ENCODE measurements at places on chromosomes 4 and X.

DNA sequence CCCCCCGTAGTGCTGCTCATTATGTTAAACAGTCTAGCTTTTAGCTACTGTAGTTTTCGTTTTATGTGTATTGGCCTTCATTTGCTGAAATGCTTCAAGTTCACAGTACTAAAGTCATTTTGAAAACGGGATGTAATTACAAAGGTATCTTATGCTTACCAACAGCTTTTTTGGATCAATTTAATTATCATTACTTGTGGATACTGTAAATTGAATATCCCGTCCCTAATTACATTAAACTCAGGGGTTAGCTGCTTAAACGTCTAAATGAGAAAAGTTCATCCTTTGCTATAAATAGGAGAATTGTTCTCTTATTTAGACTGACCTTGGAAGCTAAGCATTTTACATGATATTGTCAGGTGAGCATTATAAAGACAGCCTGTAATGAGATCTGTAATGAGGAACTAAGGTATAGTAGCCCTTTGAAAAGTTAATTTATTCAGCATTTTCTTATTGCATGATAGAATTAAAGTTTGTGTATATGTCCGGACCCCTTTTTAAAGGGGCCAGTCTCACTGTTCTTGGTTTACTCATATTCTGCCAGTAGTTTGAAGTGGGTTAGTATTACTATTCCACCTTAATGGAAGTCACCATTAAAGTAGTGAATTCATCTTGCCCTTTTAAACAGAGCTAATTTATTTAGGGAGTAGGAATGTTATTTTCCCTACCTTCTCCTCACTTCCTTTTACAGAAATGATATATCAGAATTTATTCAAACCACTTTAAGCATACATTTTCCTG, 252.6 kb downstream of the TENM3 start:
- no peak for DNase-seq

DNA sequence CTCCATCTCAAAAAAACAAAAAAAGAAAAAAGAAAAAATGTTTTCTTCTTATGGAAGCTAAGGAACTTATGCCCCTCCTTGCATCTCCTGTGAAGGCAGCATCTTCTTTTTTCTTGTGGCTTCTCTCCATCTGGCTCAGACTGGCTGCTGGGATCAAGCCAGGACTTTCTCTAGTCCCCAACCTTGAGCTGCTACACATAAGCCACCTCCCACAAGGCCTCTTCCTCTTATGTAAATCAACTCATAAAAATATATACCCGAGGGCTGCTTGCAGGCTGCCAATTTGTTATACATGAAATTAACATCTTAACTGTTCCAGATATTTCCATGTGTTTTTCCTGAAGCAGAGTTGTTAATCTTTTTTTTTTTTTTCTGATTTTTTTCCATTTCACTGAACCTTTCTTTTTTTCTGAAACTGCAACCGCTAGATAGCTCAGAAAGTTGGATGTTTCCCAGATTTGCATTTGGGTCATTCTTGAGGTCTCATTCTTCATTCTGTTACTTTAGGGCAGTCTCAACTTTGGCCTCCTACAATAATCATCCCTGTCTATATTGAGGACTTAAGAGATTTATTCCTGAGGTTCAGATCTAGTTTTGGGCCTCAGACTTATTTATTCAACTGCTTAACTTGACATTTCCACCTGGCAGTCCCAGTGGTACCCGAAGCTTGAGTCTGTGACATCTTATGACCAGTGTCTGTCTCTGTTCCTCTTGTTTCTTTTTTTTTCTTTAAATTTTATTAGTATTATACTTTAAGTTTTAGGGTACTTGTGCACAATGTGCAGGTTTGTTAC, 10.3 kb downstream of the SNX25 start:
- DNase-seq: no peak

DNA sequence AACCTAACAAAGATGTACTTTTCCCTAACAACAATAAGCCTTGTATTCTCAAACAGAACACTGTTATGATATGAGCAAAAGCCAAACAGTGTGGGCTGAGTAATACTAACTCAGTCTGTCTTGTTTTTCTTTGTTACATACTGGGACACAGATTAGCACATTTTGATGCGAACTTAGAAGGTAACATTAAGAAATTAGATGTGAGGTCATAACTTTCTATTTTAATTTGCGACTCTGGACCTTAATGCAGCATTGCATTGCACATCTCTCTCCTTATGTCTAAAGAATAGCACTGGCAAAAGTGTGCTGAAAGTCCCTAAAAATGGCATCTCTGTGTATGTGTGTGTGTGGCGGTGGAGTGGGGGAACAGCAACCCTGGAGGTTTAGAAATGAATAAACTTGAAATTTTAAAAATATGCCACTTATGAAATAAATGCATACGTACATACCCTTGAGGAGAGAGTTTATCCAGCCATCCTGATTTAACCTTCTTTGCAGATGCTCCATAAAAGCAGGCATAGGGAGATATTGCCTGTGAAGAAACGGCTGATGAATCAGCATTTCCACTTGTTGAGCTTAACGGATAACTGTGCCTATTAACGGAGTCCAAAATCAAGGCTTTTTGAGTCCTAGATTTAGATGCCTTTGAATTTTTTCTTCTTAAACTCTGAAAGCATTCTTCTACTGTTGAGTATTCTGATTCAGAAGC, 34.2 kb downstream of the ARAP2 start:
- no peak for DNase-seq

DNA sequence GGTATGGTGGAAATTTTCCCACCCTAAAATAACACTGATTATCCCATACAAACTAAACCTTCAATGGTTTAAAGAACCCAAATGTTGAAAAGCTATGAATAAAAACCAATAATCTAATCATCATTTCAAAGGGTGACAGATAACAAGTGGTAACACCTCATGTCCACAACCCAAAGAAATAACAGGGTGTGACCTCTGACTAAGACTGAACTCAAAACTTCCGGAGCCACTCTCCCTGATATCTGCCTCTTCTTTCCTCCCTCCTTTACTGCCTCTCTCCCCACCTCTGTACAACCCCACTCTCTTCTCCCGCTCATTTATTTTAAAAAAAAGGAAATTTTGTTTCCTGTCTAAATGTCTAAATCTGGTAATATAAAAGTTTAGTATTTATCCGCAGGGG, 11.5 kb downstream of the FBXW7 start:
- DNase-seq: no peak

GRCh38 chr4:133151691-133152329, 2.7 kb downstream of the PCDH10 start:
- no peak for DNase-seq
